Omental fat pad (tissue), 4 donors: ENCODE measurements at places on chromosomes 4 and X.

DNA sequence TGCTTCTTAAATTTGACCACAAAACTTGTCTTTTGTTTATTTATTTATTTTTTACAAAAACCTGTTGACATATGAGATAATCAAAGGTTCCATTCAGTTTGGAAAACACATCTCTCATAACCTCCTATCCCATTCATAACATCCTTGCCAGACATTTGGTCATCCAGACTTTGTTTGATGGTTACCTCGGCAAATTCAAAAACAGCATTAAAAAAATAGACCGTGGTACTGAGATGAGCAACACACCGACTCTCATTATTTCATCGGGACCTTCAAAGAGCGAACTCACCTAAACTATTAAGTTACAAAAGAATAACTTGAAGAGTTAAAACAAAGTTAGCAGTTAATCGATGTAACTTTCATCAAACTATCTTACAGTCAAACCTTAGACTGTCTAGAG, 85.8 kb upstream of the RPS6KA3 start:
- no peak for DNase-seq

DNA sequence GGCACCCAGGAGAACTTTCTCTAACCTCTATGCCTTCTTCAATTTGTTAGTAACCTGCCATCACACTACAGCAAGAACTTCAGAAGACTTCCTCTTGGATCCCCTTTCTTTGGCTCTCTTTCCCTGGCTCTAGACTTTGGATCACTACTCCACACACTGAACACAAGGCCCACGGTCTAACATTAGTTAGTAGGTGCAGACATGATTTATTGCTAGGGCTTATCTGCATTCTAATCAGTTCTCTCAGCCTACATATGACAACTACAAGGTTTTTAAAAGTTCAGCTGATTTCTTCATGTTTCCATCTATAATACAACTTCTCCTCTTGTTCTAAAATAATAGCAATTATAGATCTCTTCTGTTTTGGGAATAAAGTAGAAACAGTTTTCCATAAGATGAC, 209.1 kb upstream of the ANXA10 start:
- no peak for DNase-seq

DNA sequence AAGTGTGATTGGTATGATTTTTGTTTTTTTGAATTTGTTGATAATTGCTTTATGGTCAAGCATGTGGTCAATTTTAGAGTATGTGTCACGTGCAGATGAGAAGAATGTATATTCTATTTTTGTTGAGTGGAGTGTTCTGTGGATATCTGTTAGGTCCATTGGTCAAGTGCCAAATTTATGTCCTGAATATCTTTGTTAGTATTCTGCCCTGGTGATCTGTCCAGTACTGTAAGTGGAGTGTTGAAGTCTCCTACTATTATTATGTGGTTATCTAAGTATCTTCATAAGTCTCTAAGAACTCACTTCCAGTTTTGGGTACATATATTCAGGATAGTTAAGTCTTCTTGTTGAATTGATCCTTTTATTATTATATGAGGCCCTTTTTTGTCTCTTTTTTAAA, 372.9 kb upstream of the MAOA start:
- DNase-seq: no peak

- DNase-seq: peak; percentile 61
These were observed at the start of gene MTM1 for GRCh38 chrX:150568320-150569154. Gene MTM1 (plus strand): TSS chrX:150568621. CDS start chrX:150592615, 23,994 bp downstream.

- DNase-seq: no peak
These were observed 30.8 kb upstream of the LAP3 start for GRCh38 chr4:17546222-17546621.

- no peak for DNase-seq
These were observed 194.8 kb upstream of the RASGEF1B start for GRCh38 chr4:81666491-81666890.

- DNase-seq: no peak
These were observed 63.0 kb downstream of the ARHGAP10 start for GRCh38 chr4:147794787-147795413.

DNA sequence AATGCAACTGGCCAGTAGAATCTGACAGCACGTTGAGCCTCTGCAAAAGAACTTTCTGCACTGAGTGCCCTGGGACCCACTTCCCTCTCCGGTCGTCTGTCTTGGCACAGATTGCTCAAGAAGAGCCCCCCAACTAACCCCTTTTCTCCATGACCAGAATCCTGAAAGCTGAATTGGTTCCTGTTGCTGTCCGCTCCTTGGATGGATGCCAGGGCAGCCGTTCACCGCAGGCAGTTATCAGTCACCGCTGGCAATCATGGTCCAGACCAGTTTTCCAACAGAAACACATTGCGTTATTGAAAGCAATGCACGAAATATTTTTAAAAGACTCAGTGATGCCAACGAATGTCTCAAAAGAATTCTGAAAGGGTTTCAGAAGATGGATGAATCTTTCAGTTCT, 733.7 kb upstream of the FRG1 start:
- DNase-seq: no peak

DNA sequence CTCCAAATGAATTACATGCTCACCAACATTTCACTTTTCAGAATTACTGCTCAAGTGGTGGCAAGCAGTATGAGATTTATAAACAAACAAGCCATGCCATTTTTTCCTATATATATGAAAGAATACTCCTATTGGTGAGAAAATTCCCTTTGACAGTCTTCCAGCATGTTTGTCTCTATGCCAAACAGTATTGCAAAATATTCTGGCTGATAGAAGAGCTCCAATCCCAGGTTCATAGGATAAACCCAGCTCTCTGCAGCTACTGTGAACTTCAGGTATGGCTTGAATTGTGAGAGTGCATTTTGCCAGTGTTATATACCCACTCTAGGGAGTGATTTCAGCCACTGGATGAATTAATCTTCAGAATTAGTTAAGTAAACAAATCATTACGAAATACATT, 108.8 kb downstream of the MAGEC2 start:
- DNase-seq: no peak

- no peak for DNase-seq
These were observed 351.6 kb downstream of the NLGN4X start for GRCh38 chrX:5876984-5877596.
